ENCODE measurements at places on chromosomes 5 and 9.

GRCh38 chr5:82046276-82046647, 74.4 kb downstream of the ATG10 start:
- no peak for DNase-seq

DNA sequence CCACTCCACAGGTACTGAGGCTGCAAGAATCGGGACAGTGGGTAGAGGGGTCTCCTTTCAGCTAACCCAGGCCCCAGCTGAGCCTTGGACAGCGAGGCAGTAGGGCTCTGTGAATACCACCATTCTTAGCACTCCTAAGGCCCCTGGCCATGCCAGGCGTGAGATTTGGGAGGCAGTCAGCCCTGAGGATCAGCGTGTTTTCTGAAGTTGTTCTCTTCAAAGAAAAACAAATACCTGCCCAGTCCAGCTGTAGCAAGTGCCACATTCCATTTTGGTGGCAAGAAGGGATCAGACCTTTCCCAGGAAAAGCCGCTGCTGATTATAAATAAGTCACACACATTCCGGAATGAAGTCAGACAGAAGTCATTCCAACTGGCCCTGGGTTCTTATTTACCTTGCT, 47.8 kb downstream of the RALGPS1 start:
- no peak for DNase-seq

DNA sequence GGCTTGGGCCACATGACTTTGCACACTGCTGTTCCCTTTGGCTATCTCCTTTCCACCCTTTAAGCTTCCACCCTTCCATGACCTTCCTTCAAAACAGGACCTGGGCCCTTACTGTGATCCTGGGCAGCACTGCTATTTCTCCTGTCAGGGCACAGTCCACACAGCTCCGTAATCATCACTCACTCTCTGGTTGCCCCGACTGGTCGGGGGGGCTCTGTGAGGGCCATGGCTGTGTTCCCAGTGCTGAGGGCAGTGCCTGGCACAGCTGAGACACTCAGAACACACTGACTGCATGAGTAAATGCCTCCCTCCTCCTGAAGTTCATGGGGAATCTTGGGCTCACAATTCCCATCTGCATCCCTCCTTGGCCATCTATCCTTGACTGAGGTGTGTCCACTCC, 12.2 kb downstream of the TRAF1 start:
- no peak for DNase-seq

DNA sequence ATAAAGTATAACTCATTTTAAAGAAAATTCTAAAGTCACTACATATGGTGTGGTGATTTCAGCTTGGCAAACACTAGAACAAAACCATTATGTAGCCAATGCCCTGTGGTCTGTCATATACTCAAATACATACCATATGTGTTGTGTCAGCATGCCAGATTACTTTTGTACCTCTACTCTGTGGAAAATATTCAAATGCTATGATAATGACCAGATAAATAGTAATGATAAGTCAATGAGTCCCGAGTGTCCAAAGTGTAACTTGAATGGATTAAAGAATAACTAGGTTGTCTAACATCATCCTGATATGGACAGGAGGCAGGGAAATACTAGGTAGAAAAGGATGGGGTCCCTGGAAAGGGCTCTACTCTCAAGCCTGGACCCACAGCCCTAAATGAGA, 58.0 kb upstream of the IL6ST start:
- no peak for DNase-seq

DNA sequence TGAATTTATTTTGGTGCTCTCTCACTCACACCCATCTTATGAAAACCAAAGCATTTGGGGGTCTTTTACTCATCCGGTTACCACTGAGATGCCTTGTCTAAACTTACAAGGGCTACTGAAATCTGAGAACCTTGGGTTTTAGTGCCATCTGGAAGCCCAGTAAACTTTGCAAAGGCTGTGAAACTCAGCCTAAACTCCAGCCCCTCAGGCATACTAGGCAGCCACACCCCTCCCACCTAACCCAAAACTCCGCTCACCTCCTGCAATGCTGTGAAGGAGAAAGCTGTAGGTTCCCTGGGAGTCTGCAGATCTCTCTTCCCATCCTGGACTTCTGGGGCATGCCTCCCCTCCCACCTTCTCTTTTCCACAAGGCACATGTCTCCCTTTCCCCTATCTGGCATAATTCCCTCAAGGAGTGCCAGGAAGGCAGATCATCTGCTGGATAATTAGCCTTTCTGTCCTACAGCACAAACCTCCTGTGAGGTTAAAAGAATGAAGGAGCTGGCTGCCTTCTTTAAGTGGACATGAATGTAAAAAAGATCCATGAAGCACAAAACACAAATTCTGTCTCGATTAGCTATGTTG, 71.5 kb upstream of the ANXA1 start:
- DNase-seq = no peak

GRCh38 chr9:83714329-83714728, 6.6 kb upstream of the UBQLN1 start:
- no peak for DNase-seq

DNA sequence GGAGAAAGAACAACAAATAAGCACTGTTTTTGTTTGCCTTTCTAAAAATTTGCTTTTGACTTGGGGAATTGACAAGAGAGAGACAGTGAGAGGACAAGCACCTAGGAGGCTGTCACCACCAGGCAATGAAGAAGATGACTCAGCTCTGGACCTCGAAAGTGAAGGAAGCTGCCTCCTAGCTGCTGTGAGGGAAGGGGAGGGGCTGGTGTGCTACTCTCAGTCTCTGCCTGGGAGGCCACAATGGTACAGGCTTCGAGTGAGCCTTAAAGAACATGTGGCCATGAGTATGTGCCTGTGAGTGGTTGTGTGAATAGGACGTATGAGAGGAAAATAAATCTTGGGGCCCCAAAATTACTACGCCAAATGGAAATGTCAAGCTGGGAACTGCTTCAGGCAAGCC, 7.1 kb upstream of the PLK2 start:
- DNase-seq = no peak

DNA sequence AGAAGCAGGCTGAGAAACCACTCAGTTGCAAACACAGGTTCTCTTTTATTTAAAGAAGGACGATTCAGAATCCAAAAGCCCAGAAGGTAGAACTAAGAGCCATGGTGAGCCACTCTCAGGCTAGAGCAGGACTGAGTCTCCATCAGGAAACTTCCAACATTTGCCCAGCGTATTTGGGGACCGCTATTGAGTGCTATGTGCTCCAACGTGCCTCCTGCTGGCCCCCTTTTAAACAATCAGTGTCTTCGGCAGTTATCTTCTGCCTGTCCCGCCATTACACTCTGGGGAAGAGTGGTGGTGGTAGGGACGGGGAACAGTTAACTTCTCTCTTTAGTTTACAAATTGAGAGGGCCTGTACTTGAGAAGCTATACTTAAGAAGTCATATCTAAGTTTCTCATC, 78.1 kb downstream of the DENND1A start:
- no peak for DNase-seq

- no peak for DNase-seq
Observed at GRCh38 chr5:142070734-142071133, 37.8 kb upstream of the NDFIP1 start.

GRCh38 chr5:177455036-177455660, 8.5 kb downstream of the PRR7 start:
- DNase-seq = peak; percentile 89

GRCh38 chr9:10661994-10662393, 49.2 kb upstream of the PTPRD start:
- no peak for DNase-seq

- DNase-seq = no peak
Observed at GRCh38 chr5:157253547-157253946, 12.4 kb upstream of the CYFIP2 start.

GRCh38 chr5:172144931-172145869, 42.8 kb downstream of the STK10 start:
- DNase-seq = no peak

DNA sequence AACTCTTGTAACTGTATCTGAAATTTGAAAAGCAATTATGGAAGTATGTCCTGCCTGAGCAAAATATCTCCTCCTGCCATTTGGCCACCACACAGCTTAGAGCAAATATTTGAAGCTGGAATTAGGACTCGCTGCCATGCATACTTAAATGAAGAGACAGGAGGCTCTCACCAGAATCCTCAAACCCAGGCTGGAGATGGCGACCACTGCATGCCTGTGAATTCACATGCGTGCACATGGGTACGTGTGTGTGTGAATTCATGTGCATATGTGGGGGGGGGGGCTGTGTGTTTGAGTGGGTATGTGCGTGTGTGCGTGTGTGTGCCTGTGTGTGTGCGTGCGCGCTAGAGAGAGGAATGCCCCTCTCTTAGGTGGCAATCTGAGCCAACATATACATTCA, 84.1 kb upstream of the IRX1 start:
- no peak for DNase-seq

DNA sequence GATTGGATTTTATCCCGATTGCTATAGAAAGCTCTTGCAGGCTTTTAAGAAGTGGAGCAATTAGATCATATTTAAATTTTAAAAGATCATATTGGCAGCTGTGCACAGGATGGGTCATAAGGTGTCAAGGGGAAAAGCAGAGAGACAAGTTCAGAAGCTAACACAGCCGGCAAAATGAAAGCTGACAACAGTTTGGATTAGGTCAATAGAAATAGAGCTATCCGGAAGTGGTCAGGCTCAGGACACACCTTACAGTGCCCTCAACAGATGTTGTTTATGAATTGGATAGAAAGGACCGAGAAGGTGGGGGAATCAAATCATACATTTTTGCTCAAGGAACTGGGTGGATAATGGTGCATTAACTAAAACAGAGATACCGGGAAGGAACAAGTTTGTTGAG, 46.3 kb upstream of the MARCHF11 start:
- DNase-seq = no peak

DNA sequence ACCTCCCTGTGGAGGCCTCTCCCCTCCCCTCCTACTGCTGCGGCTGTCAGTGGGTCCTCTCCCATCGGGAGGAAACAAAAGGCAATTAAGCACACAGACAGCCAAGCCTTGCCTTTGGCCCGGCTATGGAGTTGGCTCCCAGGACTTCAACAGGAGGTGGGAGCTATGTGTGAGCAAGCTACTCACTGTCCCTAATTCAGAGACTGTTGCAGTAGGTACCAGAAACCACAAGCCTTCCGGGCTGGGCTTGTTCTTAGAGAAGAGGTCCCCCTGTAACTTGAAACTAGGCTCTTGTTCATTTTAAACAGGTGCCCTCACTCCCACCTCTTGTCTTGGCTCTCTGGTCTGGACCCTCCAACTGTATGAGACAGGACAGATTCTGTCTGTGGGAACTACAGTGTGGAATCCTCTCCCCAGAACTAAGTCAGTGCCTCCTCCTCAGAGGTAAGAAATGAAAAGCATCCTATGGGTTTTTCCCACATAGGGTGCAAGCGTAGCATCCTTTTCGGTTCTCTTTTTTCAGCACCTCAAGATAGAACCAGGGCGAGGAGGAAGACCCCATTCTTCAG, 561.1 kb downstream of the EBF1 start:
- no peak for DNase-seq

DNA sequence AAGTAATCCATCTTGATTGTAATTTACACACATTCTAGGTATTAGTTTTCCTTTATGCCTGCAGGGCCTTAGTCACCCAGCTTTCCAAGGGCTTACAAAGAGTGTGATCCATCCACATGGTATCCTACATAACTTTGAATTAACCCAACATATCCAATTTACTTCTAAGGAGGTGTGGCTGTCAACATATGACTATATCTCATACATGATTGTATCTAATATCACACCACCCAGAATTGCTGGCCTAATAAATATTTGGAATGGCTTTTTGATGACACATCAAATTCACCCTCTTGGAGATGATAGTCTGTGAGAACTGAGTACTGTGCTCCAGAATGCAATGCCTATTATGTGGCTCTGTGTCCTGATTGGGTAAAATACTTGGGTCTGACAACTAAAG, 363.3 kb upstream of the GRIN3A start:
- DNase-seq = no peak

- no peak for DNase-seq
Observed at GRCh38 chr5:22390888-22391287, 462.3 kb downstream of the CDH12 start.

DNA sequence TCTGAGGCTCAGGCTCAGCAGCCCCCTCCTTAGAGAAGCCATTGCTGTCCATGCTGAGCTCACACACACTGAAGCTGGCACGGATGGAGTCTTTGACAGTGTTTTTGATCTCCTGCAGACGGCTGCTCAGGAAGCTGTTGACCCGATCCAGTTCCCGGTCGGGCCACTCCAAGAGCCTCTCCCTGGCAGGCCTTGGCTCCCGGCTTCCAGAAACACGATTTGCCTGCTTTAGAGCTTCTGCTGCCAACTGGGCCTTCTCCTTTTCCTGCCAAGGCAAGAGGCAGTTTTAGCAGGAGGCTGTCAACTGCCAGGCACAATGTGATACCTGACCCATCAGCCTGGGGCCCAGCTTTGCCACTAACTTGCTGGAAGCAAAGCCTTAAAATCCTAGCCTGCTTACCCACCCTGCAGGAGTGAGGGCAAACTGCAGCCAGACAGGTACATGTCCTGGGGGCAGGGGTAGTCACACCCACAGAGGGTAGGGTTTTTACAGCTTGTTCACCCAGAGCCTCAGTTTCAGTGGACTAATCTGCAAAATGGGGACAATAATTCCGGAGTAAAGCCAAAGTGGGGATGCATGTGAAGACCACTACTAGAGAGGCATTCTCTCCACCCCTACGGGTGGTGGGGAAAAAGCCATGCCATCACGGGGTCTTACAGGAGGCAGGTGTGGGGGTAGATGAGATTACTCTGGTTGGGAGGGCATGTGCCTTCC, 8.3 kb upstream of the DDX41 start:
- DNase-seq = no peak

DNA sequence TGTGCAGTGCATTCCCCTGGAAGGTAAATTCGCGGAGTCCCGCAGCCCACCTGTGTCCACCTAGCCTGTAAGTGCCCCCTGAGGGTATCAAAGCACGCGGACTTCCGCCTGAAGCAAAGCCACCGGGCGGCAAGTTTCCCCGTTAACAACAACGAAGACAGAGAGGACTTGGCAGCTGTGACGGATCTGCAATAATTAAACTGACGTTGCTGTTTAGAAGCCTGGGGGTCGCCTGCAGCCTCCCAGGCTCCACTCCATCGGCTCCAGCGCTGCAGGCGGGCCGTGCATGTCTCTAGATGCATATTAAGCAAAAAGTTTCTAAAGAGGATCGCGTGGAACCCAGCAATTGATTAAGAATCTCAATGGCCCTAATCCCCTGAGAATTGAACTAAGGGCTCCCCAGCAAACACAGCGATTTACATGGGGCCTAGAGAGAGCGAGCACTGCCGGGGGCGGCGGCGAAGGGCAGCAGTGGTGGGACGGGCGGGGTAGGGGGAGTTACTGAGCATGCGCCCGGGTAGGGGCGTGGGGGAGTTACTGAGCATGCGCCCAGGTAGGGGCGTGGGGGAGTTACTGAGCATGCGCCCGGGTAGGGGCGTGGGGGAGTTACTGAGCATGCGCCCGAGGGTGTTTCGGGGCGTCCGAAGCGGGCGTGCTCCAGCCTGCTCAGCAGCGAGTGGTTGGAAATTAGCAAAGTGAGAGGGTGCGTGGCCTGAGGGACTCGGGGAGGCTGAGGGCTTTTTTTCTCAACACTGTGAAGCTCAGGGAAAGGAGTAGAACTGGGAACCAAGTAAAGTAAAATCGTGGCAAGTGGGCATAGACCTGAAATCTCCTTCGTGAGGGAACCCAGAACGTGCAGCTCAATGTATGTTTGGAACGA, 255.2 kb downstream of the DOCK8 start:
- peak; percentile 86 for DNase-seq

- no peak for DNase-seq
Observed at GRCh38 chr5:32058101-32058500, 116.0 kb downstream of the GOLPH3 start.

GRCh38 chr5:146805081-146805480, 73.5 kb downstream of the PPP2R2B start:
- DNase-seq = no peak

Measured in mucosa of descending colon (tissue), 3 donors.